Testis (tissue), 5 donors: ENCODE measurements at places on chromosomes 5 and 9. TPM values are rescaled to one million over a fixed set of nuclear protein-coding genes. Genes with fewer than 3 reads are reported as not detected.

The ALDH1A1 gene
- 337 TPM for total RNA-seq

DNA sequence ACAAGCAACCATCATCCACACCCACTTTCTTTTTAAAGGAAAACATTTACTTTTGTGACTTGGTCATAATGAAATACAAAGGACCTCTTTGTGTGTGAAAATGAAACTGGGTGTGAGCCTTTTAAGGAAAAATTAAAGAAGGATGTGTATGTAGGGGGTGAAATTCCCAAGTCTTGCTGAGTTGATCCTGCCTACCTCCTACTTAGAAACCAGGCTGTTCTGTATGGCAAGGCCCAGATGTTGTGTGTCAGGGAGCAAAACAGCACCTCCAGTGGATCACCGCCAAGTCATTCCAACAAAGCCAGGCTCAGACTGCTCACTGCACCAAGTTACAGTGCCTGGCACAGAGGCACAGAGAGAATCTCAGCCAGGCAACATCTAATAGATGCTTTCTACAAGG is 198.5 kb upstream of the FBN2 start:
- no peak for DNase-seq

- DNase-seq, result peak; percentile 63
Measured at GRCh38 chr9:124450241-124450924, at the start of gene ADGRD2. TSS of gene ADGRD2 (plus strand) at chr9:124450451. CDS start at chr9:124451667, 1,216 bp downstream.

- no peak for DNase-seq
Measured at GRCh38 chr5:173625673-173626504, 9.4 kb upstream of the BOD1 start.

The MAP1B gene
- total RNA-seq, result 584 TPM

- no peak for DNase-seq
Measured at GRCh38 chr5:34833976-34834793, 4.8 kb upstream of the TTC23L start.

DNA sequence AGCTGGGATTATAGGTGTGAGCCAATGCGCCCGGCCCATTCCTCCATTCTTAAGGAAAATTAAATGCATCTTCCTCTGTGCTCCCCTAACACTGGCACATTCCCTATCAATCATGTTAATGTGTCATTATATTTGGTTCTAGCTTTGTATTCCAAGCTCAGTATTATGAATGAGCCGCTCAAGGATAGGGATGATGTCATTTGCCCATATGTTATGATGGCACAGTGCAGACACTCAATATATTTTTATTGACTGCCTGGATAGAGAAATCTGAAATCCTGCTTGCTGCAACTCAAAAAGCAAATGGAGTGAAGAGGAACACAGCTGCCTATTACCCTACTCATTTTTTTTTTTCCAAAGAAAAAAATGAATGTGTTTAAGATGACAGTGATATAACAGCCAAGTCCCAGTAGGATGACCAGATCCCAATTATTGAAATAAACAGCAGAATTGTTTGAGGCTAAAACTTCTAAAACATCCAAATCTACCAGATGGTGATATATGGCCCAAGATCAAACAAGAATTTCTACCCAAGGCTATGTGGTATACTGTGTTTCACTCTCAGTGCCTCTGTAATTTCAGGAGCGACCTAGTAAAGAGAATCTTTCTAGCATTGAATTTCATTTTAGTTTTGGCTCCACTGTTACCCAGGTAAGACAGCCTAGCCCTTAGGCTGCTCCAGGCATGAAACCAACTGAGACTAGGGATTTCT is 16.3 kb downstream of the SUSD1 start:
- DNase-seq, result no peak

- DNase-seq, result peak; percentile 38
Measured at GRCh38 chr9:129094387-129095169, 13.7 kb downstream of the DOLPP1 start.

The KIF20A gene
- 10.4 TPM for total RNA-seq

GRCh38 chr5:124887223-124887622 is 140.8 kb upstream of the ZNF608 start:
- DNase-seq, result no peak

- DNase-seq, result no peak
Measured at GRCh38 chr5:26024774-26025173, 1013.6 kb downstream of the CDH9 start.

The ENTPD8 gene
- 2.0 TPM for total RNA-seq

GRCh38 chr9:5892456-5893133 is 1.9 kb downstream of the MLANA start:
- DNase-seq, result no peak

The ADGRD2 gene
- total RNA-seq, result 0.31 TPM

The NR4A3 gene
- total RNA-seq, result 3.0 TPM

- peak; percentile 23 for DNase-seq
Measured at GRCh38 chr5:103256178-103256577, 2.4 kb upstream of the MACIR start.

DNA sequence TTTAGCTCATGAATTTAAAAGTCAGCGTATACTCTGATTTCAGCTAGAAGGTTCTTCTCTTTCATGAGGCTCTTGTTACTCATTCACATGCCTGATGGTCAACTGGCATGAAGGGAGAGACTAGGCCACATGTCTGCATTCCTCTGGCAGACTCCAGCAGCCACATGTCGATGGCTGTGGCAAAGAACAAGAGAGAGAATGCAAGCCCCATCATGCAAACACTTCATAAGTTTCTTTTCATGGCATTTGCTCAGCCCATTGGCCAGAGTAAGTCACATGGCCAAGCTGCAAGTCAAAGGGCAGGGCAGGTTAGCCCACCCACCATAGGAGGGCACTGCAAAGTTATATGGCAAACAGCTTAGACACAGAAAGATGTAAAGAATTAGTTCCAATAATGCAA is 5.4 kb downstream of the KCNV2 start:
- DNase-seq, result no peak

- peak; percentile 83 for DNase-seq
Measured at GRCh38 chr5:136769900-136770684, 404.7 kb upstream of the TRPC7 start.

GRCh38 chr5:67102708-67103107 is 93.9 kb downstream of the CD180 start:
- DNase-seq, result peak; percentile 36

DNA sequence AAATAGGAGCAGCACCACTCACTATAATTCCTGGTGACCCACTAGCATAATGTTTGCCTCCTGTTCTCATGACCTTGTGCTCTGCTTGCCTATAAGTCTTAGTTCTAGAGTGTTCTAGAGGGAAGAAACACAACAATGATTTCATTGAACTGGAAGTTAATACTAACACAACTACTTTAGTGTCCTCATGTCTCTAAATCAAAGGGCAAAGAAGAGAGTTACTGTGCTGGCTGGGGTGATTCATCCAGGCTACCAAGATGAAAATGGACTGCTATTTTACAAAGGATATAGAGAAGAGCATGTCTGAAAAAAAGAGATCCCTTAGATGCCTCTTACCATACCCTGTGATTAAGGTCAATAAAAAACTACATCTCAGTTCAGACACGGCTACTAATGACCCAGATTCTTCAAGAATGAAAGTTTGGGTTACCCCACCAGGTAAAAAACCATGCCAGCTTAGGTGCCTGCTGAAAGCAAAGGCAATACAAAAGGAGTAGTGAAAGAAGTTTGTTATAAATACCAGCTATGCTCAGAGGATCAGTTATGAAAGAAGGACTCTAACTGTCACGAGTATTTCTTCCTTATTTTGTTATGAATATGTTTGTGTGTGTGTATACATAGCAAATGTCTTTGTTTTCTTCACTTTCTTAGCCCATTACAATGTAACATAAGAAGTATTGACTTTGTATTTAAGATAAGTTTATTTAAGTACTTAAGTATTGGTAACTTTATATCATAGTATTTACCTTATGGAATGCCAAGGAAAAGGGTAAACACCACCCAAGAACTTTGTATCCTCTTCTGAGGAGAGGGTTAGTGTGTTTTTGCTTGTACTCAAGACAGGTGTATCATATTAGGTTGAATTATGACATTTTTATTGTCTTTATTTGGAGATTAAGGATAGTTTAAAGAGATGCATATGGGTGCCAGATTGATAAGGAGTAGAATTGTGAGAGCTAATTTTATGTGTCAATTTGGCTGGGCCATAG is 314.1 kb upstream of the PTGER4 start:
- DNase-seq, result no peak

DNA sequence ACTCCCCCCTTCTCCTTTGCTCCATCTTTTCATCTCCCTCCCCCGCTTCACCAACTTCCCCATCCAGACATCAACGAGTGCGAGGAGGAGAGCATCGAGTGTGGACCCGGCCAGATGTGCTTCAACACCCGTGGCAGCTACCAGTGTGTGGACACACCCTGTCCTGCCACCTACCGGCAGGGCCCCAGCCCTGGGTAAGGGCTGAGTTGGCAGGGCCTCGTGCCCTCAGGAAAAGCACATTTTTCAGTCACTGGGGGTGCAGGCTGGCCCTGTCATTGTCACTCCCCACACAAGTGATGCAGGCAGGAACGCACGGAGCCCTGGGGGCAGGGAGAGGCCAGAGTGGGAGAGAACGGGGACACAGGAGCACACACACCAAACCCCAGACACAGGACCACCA is 12.4 kb upstream of the ASS1 start:
- no peak for DNase-seq

DNA sequence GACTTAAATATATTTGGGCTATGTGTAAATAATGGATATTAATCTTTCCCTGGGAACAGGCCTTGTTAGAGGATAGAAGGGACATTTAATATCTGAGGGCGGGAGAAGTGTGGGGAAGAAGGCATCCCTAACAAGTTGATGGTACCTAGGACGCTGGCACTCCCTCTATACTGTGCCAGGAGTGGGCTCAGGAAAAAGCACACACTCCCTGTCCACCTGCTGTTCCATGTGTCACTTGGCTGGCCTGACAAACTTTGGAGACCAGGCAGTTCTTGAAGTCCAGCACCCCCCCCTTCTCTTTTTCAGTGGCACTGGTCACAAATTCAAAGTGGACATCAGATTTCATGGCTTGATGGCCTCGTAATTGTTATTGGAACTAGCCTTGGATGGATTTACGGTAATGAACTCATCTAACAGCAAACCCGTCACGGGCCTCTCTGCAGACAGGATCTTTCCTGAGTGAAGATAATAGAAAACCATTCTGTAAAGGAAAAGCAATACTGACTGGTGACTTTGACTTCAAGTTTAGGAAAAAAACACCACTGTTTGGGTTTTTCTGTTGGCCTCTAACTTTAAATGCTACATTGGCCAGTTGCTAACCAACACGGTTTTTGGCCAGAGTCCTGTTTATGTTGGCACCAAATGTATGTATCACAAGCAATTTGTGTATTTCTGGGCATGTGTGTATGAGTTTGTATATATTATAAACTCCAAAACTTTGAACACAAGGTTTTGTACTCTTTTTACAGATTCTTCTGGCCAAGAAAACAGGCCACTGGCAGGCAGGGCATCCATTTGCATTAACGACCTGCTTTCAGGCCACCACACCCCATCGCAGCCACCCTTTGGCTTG is 552.6 kb downstream of the CCDC171 start:
- DNase-seq, result no peak

DNA sequence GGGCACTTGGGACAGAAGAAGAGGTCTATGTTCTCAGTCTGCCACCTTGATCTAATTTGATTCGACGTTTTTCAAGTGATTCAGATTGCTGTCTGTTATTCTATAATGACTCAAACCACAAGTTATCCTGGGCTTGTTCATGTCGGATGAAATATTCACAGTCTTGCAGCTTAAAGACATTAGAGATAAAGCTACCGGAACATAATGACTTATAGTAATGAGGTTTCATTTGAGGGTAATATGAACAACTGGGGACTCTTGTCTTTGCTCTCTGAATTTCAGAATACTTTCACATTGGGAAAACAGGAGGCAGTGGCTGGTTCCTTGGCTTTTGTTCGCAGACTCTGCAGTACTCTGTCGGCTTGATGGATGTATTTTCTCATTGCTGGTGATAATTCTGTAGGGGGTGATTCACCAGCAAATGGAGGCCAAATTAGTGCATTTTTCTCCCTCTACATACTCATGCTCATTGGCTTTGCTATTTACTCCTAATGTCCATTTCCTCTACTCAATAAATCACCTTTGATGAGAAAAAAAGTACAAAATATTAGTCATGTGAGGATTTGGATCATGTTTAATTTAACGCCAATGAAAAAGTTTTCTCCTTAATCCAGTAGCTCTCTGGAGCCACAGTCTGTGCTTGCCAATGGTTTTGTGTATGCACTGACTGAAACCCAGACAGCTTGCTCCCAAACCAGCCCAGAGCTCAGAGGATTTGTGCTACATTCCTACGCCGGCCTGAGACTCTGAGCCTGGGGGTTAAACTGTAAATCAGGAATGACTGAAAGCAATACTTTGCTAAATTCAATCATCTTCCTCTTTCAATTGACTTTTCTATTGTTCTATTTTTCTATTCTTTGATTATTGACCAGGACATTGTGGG is 154.7 kb upstream of the ANKH start:
- no peak for DNase-seq

- no peak for DNase-seq
Measured at GRCh38 chr5:3517348-3517747, 78.3 kb upstream of the IRX1 start.

DNA sequence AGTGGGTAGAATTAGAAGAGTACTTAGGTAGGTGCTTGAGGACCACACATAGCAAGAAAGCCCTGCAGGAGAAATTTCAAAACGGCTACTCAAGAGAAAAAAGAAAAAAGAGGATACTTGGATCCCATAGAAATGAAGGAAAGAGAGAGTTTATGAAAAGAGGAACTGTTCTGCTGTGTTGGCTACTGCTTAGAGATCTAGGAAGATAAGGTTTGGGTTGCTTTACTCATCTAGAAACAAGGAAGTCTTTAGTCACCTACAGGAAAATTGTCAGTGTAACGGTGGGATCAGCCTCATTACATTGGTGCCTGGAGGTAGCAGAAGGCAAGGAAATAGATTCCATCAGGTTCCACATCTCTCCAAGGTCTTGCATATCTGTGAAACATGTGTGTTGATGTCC is 14.8 kb upstream of the C5orf46 start:
- no peak for DNase-seq

- no peak for DNase-seq
Measured at GRCh38 chr5:147818290-147818689, 13.2 kb downstream of the SPINK1 start.

DNA sequence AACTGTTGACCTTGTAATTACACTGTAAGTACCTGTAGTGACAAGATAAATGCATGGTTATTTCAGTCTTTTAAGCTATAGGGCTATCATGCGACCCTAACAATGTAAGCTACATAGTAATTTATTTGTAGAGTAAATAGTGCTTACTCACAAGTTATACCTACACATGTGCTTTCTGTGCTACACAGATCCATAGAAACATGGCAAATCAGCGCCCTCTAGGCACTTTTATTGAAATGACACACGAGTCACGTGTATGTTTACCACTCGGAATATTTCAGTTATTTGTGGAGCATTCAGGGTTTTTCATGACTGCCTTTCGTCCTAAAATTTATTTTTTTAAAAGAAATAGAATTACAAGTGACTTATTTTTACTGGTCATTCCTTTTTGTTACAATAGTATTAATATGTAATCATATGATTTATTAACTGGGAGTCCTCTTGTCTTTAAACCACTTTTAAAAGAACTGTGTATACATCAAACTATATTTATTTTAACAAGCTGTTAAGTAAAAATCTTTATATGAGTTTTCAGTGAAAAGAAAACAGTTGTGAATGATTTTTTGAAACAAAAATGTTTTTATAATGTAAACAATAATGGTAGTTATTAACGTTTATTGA is 1242.3 kb upstream of the WWC1 start:
- DNase-seq, result peak; percentile 71

The KYAT1 gene
- total RNA-seq, result 14.0 TPM
